Sciatic nerve (tissue), 2 donors: ENCODE measurements at places on chromosomes 7 and 10. TPM values are rescaled to one million over a fixed set of nuclear protein-coding genes. Genes with fewer than 3 reads are reported as not detected.

GRCh38 chr10:22643775-22644174 lies 70.6 kb downstream of the PIP4K2A start:
- no peak for DNase-seq

DNA sequence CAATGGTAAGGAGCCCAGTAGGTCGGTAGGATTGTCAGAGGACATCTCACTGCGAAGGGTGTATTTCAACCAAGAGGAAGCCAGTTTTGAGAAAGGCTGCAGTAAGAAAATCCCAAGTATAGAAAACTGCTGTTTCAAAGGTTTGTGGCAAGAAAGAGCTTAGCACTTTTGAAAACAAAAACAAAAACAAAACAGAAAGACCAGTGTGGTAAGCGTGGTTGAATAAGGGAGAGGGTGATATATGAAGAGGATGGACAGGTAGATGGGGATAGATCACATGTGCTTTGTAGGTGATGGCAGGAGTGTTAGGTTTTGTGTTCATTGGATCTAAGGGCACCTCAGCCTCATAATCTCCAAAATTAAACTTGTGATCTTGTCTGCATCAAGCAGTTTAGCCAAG lies 141.6 kb upstream of the WNT16 start:
- no peak for DNase-seq

DNA sequence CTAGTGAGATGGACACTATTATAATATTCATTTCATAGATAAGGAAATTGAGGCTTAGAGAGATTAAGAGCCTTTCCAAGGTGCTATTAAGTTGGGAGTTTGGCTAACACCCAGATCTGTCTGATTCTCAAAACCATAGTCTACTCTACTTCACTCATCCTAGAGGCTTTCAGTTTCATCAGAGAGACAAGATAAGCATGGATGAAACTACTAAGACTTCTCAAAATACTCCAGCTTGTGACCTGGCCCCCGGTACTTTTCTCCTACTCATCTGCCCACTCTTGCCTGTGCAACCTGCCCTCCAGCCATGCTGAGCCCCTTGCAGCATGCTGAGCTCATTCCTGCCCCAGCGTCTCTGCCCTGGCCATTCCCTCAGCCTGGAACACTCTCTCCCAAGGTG lies 12.2 kb upstream of the SLC35B4 start:
- no peak for DNase-seq

DNA sequence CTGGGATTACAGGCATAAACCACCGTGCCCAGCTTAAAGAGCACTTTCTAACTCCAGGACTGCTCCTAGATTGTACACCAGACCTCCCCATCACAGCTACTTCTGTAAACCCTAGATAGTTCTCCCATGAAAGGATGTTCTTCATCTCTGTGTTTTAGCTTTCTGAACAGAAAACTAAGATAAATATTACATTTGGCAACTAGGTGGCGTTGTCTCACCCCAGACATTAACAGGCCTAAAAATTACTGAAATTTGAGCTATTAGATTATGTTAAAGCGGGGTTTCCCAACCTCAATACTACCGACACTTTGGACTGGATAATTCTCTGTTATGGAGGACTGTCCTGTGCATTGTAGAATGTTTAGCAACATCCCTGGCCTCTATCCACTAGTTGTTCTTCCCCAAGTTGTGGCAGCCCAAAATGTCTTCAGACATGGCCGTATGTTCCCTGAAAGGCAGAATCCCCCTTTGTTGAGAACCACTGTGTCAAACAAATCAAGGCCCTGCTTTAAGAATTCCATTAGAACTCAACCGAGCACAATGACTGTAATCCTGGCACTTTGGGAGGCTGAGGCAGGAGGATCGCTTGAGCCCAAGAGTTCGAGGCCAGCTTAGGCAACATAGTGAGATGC lies 19.1 kb downstream of the ATOH7 start:
- DNase-seq, result no peak

The ICA1 gene
- total RNA-seq, result 27.0 TPM

The CYP2C19 gene
- not detected for total RNA-seq

- no peak for DNase-seq
Observed at GRCh38 chr10:29849126-29849833, 210.1 kb downstream of the JCAD start.

The PRSS37 gene
- not detected for total RNA-seq

DNA sequence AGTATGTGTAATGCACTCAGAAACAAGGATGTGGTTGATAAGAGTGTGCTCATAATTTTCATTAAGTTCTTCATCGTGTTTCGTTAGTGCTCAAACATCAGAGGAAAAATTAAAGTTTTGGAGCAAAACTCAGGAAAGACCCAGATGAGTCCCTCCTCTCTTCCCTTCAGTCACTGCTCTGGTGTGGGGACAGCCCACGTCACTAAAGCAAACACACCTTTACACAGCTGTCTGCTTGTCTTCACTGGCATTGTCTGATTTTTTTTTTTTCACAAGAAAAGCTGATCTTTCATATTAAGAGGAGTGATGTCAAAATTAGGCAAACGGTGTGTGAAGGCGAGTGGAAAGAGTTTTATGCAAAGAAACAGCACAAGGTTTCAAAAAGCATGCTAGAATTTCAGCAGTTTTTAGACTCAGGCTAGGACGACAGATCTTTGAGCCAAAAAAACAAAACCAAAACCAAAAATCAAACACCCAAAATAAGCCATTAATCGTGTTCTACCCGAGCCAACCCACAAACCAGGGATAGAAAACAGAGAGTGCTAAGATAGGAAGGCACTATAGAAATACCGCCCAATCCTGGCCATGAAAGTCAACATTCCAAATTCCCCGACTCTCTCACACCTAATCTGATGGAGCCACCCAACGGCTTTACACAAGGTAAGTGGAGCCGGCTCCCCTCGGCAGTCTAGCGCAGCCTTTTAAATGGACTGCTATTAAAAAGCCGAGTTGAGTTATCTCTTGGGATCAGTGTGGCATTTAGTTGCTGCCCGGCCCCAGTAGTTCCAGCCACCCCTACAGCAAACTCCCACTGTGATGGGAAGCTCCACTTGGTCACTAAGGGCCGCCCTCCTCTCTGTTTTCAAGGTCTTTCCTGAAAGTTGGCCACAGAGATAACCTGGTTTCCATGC lies 27.9 kb upstream of the GATA3 start:
- DNase-seq, result no peak
